ENCODE measurements at places on chromosomes 2 and 18.
A peak's percentile ranks its signal among the peaks of the same experiment; 100 is the strongest.

DNA sequence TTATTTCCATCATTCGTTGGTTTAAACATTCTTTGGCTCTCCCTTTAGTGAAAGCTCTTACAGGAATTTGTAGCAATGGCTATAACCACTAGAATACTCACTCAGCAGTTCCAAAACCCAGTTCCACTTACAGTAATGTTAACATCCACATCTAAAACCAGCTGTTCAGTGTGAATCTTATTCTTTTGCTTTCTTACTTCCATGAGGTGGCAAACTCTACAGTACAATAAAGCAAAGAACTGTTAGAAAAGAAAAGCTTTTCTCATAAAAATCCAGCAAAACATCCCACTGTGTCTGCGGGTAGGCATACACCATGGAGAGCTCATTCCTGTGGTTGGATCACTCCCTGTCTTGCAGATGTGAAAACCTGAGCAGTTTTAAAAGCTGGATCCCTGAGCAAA, 147.1 kb downstream of the ARHGAP28 start:
- no peaks in the 10 kb centered on the region for H3K4me1 ChIP-seq
- H3K27ac ChIP-seq = no peak overlapping the region
- no peak for DNase-seq
- H3K36me3 ChIP-seq = no peaks in the 10 kb centered on the region
- no peaks in the 10 kb centered on the region for H3K27me3 ChIP-seq

- no peaks in the 10 kb centered on the region for H3K4me1 ChIP-seq
- no peak for DNase-seq
- no peak overlapping the region for H3K27ac ChIP-seq
- no peaks in the 10 kb centered on the region for H3K36me3 ChIP-seq
- H3K4me3 ChIP-seq = no peak overlapping the region
- H3K27me3 ChIP-seq = no peaks in the 10 kb centered on the region
Measured at GRCh38 chr18:6590326-6590725, 139.2 kb upstream of the ARHGAP28 start.

- H3K4me3 ChIP-seq = no peak overlapping the region
- H3K27me3 ChIP-seq = no peaks in the 10 kb centered on the region
- no peaks in the 10 kb centered on the region for H3K4me1 ChIP-seq
- DNase-seq = no peak
Measured at GRCh38 chr2:169670215-169670651, 24.0 kb downstream of the CFAP210 start.

GRCh38 chr2:159094173-159094737, 125.8 kb downstream of the TANC1 start:
- no peaks in the 10 kb centered on the region for H3K36me3 ChIP-seq
- H3K27ac ChIP-seq = peak overlapping the region; percentile 70
- H3K4me3 ChIP-seq = no peak overlapping the region

- no peak overlapping the region for H3K27ac ChIP-seq
- H3K4me1 ChIP-seq = no peaks in the 10 kb centered on the region
- H3K36me3 ChIP-seq = no peaks in the 10 kb centered on the region
- DNase-seq = no peak
Measured at GRCh38 chr2:146324951-146325350, 1519.9 kb upstream of the ACVR2A start.

DNA sequence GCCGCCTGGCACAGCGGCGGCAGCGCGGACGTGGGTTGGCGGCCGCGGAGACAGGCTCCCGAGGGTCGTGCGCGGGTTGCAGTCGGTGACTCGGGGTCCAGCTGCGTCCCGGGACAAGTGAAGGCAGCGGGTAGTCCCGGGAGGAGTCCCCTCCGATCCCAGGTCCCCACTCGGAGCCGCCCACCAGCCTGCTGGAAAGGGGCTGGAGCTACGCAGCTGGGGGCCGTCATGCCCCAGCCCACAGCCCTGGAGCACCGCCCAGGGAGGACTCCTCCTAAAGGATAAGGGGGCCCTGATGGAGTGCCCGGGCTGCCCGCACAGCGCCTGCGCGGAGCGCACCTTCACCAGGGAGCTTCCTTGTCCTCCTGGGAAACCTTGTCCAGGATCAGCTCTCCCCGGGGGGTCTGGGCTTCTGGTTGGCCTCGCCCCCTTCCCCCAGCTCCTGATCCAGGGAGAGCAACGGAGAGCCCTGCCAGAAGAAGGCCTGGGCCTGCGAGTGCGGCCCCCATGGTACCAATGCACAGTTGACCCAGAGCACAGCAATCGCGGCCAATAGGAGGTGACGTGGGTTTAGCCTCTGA, 25.9 kb upstream of the ALPP start:
- DNase-seq = no peak
- H3K4me1 ChIP-seq = no peaks in the 10 kb centered on the region
- H3K4me3 ChIP-seq = no peak overlapping the region

- no peak overlapping the region for H3K4me3 ChIP-seq
- no peaks in the 10 kb centered on the region for H3K36me3 ChIP-seq
- DNase-seq = no peak
Measured at GRCh38 chr18:28411806-28412205, 234.9 kb upstream of the CDH2 start.

- H3K27me3 ChIP-seq = no peaks in the 10 kb centered on the region
- no peak overlapping the region for H3K27ac ChIP-seq
- no peak for DNase-seq
- no peaks in the 10 kb centered on the region for H3K36me3 ChIP-seq
- no peaks in the 10 kb centered on the region for H3K4me1 ChIP-seq
- H3K4me3 ChIP-seq = no peak overlapping the region
Measured at GRCh38 chr2:108929807-108930425, 59.1 kb downstream of the EDAR start.

- no peaks in the 10 kb centered on the region for H3K27me3 ChIP-seq
- H3K4me1 ChIP-seq = no peaks in the 10 kb centered on the region
- no peak for DNase-seq
- H3K27ac ChIP-seq = no peak overlapping the region
- no peaks in the 10 kb centered on the region for H3K36me3 ChIP-seq
Measured at GRCh38 chr2:88959480-88960204, 268.2 kb downstream of the RPIA start.

GRCh38 chr2:179024445-179024844, 25.5 kb downstream of the CCDC141 start:
- no peak overlapping the region for H3K27ac ChIP-seq
- peaks cover 2% of the 10 kb centered on the region for H3K27me3 ChIP-seq
- H3K4me1 ChIP-seq = no peaks in the 10 kb centered on the region
- no peaks in the 10 kb centered on the region for H3K36me3 ChIP-seq
- no peak for DNase-seq

DNA sequence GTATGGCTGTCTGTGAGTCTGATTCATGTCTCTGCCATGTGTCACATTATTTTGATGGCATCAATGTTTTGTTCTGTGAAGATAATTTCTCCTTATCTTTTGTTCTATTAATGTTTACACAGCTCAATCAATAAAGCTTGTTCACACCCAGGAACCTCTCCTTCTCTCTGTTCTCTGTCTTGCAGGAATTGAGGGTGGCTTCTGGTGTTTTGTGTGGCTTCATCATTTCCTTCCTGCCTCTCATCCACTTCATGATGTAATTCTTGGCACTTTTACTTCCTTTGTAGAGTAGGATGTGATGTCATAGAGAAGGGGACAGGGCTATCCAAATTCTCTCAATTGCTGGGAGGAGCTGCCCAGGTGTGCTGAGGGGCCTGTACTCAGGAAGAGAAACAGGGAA, 27.2 kb downstream of the ASXL3 start:
- no peak for DNase-seq
- no peak overlapping the region for H3K27ac ChIP-seq
- no peak overlapping the region for H3K4me3 ChIP-seq
- H3K36me3 ChIP-seq = no peaks in the 10 kb centered on the region

DNA sequence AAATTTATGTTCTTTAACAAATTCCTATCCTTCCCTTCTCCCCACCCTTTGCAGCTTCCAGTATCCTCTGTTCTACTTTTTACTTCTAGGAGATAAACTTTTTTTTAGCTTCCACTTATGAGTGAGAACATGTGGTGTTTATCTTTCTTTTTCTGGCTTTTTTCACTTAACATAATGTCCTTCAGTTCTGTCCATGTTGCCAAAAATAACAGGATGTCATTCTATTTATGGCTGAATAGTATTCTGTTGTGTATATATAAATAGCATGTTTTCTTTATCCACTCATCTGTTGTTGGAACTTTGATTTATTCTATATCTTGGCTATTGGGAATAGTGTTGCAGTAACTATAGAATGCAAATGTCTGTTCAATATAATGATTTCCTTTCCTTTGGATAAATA, 1191.2 kb downstream of the CNTNAP5 start:
- H3K4me3 ChIP-seq = no peak overlapping the region
- DNase-seq = no peak
- H3K27me3 ChIP-seq = no peaks in the 10 kb centered on the region
- H3K4me1 ChIP-seq = no peaks in the 10 kb centered on the region

DNA sequence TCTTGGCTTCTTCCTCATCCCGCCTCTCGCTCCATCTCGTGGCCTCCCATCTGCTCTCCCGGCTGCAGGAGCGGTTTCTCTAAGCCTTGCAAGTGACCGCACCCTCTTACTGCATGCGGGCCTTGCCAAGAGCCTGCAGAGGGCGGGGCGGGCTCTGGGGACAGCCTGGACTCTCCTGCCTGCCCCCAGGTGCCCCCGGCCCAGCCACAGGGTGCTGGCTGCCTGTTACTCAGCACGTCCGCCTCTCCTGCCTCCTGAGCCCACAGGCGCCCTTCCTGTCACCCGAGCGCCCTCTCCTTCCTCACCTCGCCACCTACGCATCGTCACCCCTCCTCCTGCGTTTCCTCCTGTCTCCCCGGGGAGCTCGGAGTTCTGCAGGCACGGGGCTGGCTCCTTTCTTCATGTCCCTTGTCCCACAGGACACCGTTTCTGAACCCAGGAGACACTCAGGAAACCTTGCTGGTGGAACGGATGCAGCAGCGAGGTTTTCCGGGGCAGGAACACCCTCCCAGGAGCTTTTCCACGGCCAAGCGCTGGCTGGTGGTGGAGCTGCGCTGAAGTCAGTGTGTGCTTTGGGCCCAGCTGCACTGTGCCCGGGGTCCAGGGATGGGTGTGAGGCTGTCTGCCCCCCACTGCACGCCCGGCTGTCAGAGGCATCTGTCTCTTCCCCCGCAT, 28.5 kb downstream of the HPCAL1 start:
- no peaks in the 10 kb centered on the region for H3K4me1 ChIP-seq
- H3K36me3 ChIP-seq = no peaks in the 10 kb centered on the region
- no peak for DNase-seq
- H3K4me3 ChIP-seq = no peak overlapping the region
- no peak overlapping the region for H3K27ac ChIP-seq

DNA sequence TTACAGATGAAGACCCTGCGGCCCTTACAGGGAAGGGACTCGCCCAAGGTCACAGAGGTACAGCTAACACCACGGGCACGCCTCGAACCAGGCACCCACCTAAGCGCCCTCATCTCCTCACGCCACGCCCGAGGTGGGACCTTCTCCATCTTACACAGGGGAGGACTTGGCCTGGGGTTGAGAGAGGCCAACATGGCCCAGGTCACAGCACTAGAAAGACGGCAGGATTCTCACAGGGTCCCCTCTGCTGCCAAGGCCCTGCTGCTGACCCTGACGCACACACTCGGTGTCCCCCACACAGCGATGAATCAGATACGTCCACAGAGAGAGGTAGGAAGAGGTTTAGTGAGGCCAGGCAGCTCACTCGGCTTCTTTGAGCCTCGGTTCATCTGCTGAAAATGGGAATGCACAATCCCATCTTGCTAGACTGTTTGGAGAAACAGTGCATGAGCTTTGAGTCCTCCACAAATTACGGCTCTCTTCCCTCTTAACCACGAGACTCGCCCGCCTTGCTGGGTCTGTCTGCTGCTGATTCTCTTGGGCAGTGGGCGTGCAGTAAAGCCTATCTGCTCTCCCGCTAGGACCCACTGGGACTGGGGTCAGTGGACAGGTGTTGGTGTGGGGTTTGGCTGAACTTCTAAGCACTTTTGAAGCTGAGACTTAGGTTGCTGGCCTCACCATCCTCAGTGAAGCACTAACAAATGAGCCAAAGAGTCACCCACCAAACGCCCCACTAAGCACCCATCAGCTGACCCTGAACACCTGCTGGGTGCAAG, 79.2 kb downstream of the SMAD7 start:
- no peak overlapping the region for H3K27ac ChIP-seq
- no peak for DNase-seq
- no peaks in the 10 kb centered on the region for H3K36me3 ChIP-seq
- H3K4me1 ChIP-seq = no peaks in the 10 kb centered on the region

DNA sequence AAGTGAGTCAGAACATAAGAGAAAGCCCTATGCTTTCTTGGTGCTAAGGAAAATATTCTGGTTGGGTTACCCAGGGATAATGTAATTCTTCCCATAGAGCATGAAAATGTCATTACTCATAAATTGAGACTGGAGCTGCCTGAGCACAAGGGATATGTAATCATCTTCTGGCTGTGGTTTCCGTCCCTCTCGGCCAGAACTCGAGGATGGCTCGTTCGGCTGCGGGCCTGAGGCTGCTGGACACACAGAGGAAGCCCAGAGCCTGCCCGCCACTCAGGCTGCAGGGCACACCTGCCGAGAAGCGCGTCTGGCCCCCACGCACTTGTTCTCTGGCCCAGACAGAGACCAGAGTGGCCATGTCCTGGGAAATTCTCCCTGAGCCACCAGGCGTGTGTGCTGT, 104.9 kb downstream of the ASAP2 start:
- no peaks in the 10 kb centered on the region for H3K36me3 ChIP-seq
- peak overlapping the region; percentile 32 for H3K27ac ChIP-seq
- no peak for DNase-seq
- H3K4me1 ChIP-seq = no peaks in the 10 kb centered on the region
- no peak overlapping the region for H3K4me3 ChIP-seq
- H3K27me3 ChIP-seq = no peaks in the 10 kb centered on the region

GRCh38 chr2:175234153-175234552, 52.6 kb upstream of the ATP5MC3 start:
- H3K4me1 ChIP-seq = no peaks in the 10 kb centered on the region
- H3K4me3 ChIP-seq = no peak overlapping the region
- no peaks in the 10 kb centered on the region for H3K27me3 ChIP-seq
- H3K36me3 ChIP-seq = no peaks in the 10 kb centered on the region
- no peak overlapping the region for H3K27ac ChIP-seq
- peak; percentile 9 for DNase-seq

DNA sequence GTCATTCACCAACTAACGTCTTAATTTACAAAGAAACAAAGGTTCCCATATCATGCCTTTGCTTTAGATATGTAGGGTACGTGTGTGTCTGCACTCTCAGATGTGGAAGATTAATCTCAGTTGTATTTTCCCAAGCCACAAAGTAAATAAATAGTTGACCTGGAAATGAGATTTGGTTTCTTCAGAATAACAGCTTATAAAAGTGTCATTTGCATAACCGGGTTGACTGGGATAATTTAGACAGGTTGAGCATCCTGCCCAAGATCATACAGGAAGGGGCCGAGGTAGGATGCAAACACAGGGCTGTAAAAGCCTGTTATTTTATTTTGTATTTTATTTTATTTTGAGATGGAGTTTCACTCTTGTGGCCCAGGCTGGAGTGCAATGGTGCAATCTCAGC, 19.5 kb downstream of the ATG16L1 start:
- DNase-seq = no peak
- H3K27ac ChIP-seq = peak overlapping the region; percentile 88
- H3K36me3 ChIP-seq = no peaks in the 10 kb centered on the region
- no peaks in the 10 kb centered on the region for H3K27me3 ChIP-seq
- peaks cover 2% of the 10 kb centered on the region for H3K4me1 ChIP-seq
- no peak overlapping the region for H3K4me3 ChIP-seq
